ENCODE measurements at places on chromosomes 12 and 14.

DNA sequence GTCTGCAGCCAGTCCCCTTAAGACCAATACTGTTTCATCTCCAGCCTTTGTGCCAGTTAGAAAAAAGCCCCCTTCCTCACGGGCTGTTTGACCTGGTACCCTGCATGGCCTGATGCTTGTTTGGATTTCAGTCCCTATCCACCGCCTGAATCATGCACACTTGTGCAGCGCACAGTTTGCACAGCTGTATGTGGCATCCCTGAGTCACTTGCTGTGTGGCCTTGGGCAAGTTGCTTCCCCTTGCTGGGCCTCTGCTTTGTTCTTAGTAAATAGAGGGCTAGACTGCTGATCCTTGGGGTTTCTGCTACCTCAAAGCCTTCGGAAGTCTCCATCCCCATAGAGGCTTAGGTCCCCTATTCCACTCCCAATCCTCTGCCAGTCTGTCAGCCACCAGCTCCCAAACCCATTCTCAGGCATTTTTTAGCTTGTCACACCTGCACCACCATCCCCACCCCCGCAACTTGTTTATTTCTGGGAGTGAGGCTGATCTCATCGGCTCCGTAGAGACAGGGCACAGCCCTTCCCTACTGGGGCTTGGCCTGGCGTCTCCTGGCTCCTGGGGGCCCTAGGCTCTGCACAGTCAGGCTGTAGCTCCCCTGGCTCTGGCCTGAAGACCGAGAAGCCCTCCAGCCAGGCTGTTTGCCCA lies 8.8 kb downstream of the KRT80 start:
- no peak for DNase-seq

GRCh38 chr14:72902801-72903530 lies 9.1 kb upstream of the DPF3 start:
- no peak for DNase-seq

GRCh38 chr14:70981000-70981952 lies 74.0 kb downstream of the PCNX1 start:
- DNase-seq, result no peak

GRCh38 chr14:49919825-49920659 lies 27.2 kb downstream of the ARF6 start:
- DNase-seq, result no peak

DNA sequence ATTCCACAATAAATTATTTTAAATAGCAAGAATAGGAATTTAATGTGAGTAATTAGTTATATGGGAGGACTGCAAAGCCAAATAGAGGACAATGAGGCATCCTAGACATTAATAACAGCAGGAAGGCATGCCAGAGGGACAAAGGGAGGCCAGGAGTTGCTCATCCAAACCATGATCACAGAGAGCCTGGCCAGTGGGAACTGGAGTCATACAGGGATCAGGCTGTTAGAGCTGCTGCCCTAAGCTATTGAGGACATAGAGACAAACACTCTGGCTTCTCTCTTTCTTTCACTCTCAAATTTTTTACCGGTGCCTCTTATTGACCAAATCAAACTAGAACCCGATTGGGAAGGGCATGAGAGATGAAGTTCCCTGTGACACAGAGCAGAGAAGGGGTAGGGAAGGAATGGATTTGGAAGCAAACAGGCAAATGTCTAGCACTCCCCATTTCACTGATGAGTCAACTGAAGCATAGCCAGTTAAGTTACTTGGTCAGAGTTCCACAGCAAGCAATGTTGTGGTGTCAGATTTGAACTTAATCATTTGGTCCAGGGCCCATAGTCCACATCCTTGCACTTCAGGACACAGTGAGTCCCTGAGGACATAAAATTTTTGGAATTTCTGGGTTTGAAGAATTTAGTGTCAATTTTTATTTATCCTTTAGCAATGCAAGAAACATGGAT lies 17.9 kb upstream of the CFAP54 start:
- DNase-seq, result no peak

GRCh38 chr12:1837541-1838204 lies 17.3 kb downstream of the LRTM2 start:
- DNase-seq, result no peak

GRCh38 chr12:15701631-15702156 lies 87.5 kb downstream of the EPS8 start:
- no peak for DNase-seq

GRCh38 chr14:100384819-100385813 lies 62.0 kb downstream of the SLC25A47 start:
- no peak for DNase-seq

DNA sequence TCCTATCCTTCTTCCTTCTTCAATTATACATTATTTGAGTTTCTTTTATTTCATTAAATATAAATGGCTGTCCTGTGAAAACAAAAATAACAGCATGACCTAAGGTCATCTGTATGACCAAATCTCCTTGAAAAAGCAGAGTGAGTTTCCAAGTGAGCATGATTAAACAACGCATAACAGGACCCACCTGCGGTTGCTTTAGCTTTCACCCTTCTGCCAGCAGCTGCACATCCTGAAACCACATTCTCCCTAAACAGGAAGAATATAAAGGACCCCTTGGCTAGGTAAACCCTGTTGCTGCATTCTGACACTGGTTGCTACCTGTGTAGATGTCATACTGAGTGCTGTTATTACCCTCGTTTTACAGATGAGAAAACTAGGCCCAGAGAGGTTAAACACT lies 42.8 kb upstream of the CPM start:
- no peak for DNase-seq

- no peak for DNase-seq
These were observed 42.0 kb downstream of the GPATCH2L start for GRCh38 chr14:76193696-76194095.

GRCh38 chr14:24612196-24612595 lies 2.7 kb upstream of the GZMH start:
- DNase-seq, result no peak

All from stimulated activated CD4-positive, alpha-beta T cell treated with anti-CD3 and anti-CD28 coated beads, Interleukin-4, amount 100 ng/mL, for 24 hours (primary cell).